ENCODE measurements at places on chromosomes 1 and 21.

DNA sequence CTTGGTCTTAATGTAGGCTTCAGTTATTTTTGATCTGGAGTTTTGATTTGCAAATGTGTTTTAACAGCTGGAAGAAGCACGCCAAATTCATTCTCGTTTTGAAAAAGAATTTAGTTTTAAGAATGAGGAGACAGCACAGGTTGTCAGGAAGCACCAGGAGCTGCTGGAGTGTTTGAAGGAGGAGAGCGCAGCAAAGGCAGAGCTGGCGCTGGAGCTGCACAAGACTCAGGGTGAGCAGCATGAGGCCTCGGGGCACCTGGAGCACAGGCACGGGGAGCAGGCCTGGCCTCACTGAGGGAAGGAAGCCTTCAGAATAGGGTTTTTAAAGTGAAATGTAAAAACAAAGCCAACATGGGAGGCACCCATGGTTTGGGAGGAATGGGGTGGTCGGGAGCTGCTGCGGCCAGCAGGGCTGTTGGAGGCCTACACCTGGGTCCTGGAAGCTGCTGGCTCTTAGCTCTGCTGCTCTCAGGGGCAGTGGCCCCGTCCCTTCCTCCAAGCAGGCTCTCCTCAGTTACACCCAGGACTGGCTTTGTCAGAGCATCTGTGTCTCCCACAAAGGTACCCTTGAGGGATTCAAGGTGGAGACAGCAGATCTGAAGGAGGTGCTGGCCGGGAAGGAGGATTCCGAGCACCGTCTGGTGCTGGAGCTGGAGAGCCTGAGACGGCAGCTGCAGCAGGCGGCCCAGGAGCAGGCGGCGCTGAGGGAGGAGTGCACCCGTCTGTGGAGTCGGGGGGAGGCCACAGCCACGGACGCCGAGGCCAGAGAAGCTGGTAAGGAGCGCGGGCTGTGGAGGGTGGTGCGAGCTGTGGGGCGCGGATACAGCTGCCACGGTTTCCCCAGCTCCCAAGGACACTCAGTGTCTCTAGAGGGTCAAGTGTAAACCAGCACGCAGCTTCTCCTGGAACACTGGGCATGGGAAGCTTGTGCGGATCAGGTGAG is 66.9 kb downstream of the PCNT start:
- DNase-seq, result no peak

DNA sequence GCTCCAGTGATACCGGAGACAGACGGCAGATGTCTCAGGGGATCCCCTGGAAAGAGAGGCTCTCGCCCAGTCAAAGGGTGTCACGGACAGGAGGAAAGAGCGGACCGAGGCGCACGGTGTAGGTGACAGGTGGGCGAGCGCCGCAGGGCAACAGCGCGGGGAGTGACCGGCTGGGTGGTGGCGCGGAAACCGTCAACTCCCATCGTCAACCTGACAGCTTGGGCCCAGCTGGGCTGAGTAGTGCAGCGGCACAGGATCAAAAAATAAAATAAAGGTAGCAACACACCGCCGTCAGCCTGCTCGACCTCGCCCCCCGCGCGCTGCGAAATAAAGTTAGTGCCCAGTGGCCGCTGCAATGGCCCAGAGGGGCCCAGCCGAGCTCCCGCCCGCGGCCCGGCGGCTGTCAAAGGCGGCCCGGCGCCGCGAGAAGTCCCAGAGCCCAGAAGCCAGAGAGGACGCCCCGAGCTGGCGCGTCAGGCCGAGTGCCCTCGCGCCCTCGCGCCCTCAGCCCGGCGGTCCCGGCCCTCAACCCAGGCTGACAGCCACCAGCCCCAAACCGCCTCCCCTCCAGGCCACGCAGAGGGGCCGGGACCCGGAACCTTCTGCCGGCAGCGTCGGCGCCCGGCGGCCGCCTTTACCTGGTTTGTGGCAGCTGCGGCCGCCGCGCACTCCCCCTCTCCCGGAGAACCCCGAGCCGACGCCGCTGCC is at the start of gene LYST:
TSS of gene LYST (minus strand) at position 702 of the 708 bp plus-strand sequence. CDS start 36,489 bp downstream, outside the sequence.
- no peak for DNase-seq

DNA sequence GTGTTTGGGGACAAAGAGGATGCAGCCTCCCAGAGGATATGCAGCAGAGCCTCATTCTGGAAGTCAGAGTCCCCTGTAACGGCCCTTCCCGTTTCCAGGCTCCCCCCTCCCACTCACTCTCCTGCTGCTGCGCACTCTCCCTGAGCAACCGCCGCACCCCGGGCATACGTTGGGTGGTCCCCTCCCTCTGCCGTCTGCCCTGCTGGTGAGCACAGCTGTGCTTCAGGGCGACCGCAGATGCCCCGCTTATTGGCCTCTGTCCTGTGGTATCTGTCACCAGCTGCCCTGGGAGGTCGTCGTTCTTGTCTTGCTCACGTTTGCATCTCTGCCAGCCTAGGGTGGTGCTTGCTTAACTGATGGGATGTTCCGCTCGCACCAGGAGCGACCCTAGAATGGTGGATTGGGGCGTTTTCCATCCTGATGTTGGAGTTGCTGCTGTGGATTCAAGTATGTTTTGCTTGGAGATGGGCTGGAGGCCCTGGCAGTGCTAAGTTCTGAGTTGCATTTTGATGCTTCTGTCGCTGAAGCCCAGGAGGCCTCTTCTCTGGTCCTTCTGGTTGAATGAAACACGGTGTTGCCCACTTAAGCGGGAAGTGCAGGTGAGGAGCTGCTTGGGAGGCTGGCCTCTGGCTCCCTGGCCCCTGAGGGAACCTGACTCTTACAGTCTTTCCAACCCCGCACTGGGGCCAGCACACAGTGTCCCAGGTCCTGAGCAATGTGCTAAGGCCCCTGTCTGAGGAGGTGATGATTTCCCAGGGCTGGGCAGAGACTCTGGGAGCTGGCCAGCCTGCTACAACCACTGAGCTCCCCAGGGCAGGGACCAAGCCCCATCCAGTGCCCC is 3.2 kb downstream of the TMEM201 start:
- no peak for DNase-seq

- DNase-seq, result no peak
Observed at GRCh38 chr1:209198961-209199750, 384.4 kb upstream of the CAMK1G start.

GRCh38 chr1:199463521-199464127 is 563.9 kb upstream of the NR5A2 start:
- no peak for DNase-seq

DNA sequence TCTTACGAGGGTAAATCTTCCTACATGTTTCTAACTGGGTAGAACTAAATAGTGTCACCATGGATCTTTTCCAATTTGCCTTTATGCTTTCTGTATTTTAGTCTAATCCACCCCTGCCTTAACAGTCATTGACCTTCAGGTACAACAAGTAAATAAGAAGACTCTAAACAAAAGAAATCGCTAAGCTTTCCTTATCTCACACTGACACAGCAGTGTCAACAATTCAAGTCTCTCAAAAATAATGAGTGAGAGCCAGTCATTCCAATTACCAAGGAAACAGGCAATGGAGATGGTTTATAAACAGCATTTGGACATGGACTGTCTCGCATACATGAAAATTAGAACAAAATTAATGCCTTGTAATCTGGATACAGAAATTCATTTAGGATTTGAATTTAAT is 365.8 kb downstream of the VAV3 start:
- DNase-seq, result no peak

- no peak for DNase-seq
Observed at GRCh38 chr1:152673016-152673415, 2.1 kb upstream of the LCE2C start.

GRCh38 chr1:32733582-32734321 is 31.2 kb upstream of the SYNC start:
- no peak for DNase-seq

DNA sequence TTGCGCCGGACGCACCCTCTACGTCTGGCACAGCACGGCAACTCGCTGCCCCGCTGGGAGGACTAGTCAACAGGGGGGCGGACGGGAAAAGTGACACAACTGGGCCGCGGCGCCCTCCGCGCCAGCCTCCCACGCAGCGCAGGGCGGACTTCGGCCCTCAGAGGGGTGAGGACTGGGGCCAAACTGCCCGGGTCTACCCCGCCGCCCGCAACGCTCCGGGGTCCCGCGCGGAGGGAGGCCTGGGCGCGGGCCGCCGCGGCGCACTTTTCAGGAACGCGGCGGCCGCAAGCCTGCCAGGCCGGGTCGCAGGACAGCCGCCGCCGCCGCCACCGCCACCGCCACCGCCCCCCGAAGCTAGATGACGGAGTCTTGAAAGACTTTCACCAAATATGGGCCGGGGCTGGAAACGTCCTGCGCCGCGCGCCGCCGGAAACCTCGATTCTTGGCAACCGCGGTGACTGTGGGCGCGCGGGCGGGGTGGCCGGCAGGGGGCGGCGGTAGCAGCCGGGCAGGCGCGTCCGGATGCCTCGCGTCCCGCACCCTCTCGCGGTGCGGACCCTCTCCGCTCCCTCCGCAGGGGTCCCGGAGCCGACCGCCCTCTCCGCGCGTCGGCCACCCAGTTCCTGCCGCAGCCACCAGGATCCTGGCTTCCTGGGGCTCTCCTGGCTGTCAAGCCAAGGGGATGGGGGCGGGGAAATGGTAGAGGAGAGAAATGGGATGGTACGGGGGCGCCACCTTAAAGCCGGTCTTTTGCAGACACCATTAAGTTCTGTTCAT is 3.7 kb upstream of the CCN1 start:
- DNase-seq, result no peak

DNA sequence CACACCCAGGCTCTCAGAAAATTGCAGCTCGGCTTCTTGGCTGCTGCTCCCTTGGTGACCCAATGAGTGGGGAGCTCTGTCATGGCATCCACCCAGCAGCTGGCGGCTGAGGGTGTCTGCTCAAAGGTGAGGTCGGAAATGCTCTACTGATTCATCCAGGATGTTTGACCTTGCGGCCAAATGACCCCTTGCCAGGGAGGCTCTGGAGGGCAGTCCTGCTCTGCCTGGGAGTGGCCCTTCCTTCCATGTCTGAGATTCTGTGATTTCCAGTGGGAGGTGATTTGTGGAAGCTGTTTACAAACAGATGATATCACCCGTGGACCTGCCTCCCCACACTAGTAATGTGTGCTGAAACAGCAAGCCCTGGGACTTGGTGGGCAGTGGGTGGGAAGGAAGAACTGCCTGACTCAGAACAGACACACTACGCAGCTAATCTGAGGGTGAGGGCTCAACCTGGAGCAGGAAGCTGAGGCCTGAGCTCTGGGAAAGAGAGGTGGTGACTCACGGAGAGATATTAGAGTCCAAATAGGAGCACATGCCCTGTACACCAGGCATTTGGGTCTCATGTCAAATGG is 3.0 kb downstream of the CRCT1 start:
- DNase-seq, result no peak

GRCh38 chr1:10767282-10767681 is 29.2 kb downstream of the CASZ1 start:
- no peak for DNase-seq

GRCh38 chr1:59499273-59499942 is 202.5 kb downstream of the FGGY start:
- no peak for DNase-seq

DNA sequence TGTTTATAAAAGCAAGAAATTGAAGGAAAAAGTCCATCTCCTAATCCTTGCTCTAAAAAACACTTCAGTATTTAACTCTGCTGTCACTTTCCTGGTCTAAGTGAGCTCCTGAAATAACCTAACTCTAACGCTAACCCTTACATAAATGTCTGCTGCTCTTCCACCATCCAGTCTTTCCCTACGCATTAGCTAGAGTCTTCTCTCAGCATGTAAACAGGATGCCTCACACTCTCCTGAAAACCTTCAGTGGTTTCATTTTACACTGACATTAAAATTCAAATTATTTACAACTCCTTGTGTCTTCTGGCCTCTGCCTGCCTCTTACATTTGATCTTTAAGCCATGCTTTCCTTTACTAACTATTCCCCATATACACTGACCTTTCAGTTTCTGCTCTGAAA is 697.6 kb upstream of the CXADR start:
- no peak for DNase-seq

DNA sequence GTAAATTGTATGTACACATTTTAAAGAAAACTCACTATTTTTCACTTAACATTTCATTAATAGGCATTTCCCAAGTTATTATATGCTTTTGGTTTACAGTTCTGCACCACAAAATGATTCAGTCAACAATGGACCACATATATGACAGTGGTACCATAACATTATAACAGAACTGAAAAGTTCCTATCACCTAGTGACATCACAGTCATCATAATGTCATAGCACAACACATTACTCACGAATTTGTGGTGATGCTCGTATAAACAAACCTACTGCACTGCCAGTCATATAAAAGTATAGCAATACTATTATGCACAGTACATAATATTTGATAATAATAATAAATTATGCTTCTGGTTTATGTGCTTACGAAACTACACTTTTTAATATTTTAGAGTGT is 30.9 kb downstream of the DNAI4 start:
- no peak for DNase-seq

GRCh38 chr1:9086045-9086444 is 16.6 kb upstream of the SLC2A5 start:
- DNase-seq, result no peak

- no peak for DNase-seq
Observed at GRCh38 chr1:244077473-244078220, 26.6 kb downstream of the ZBTB18 start.

GRCh38 chr1:201192261-201192788 is 1.7 kb downstream of the IGFN1 start:
- DNase-seq, result no peak

DNA sequence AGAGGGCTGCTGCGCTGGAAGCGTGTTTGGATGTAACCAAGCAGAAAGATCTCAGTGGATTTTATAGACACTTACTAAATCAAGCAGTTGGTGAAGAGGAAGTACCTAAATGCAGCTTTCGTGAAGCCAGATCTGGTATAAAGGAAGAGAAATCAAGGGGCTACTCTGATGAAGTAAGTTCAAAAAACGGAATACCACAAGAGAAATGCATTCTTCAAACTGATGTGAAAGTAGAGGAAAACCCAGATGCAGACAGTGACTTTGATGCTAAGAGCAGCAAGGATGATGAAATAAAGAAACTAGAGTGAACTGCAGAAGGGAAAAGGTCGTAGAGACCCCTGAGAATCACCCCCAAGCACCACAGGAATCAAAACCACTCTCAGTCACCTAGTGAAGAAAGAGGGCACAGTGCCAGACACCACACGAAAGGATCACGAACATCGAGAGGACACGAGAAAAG is 40.8 kb upstream of the NEXN start:
- DNase-seq, result no peak

DNA sequence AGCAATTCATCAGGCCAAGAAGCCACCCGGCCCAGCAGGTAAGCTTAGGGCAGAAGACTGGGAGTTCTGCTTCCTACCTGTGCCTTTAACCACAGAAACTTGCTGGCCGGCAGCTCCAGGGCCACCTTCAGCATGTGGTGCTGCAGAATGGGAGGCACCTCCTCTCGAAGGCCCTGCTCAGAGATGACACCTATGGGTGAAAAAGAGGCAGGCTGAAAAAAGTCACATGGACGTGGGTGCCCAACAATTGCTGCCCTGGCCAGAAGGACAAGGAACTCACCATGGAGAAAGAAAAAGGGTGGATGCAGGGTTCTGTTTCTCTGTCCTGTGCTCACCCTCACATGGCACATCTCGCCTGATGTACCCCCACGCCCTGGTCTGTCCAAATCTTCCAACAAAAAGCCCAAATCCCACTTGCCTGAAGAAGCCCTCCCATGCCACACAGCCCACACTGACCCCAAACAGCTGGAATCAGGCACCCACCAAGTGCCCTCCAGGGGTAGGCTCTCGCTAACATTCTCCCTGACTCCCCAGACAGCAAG is 33.0 kb downstream of the URB1 start:
- DNase-seq, result no peak

- DNase-seq, result no peak
Observed at GRCh38 chr21:39555911-39556590, 56.7 kb upstream of the B3GALT5 start.

- no peak for DNase-seq
Observed at GRCh38 chr1:145695821-145696629, 11.1 kb downstream of the PDZK1 start.
